ENCODE measurements at places on chromosomes 4 and X.

GRCh38 chr4:123423819-123424218 lies 27.2 kb downstream of the SPRY1 start:
- DNase-seq: no peak

GRCh38 chr4:16110661-16111290 lies 27.0 kb upstream of the PROM1 start:
- no peak for DNase-seq

DNA sequence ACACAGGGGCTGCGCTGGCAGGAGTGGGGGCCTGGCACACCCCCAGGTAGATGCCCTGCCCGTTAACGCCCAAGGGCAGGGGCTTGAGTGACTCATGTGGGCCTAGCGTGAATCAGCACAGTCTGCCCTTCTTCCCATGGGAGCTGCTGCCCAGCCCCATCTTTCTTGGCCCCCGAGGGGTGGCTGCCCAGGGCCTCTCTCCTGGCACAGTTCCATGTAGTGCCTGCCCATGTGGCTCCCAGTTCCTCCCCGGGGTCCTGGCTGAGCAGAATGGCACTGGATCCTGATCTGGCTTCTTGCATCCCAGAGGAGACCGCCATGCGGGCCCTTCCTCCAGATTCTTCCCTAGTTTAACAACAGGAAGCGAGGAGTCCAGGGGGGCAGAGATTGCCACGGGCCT lies 2.1 kb upstream of the AVPR2 start:
- DNase-seq: no peak

DNA sequence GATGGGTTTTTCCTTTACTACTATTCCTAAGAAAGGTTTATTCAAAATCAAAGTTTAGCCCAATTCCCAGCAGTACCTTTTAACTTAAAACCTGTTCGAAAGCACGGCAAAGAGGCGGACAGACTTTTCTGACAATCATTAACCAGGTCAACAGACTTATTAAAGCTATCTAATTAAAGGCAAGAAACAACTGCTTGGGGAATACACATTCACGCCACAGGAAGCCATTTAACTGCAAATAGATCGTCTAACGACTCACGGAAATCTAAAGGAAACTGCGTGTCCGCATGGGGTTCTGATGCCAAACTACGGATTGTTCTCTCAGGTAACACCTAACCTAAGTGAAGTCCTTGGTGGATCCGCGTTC lies 663 bp upstream of the USP53 start:
- no peak for DNase-seq

- DNase-seq: peak; percentile 35
Measured at GRCh38 chrX:70030301-70030767, 19.4 kb downstream of the AWAT2 start.

GRCh38 chrX:12065251-12065650 lies 73.0 kb upstream of the FRMPD4 start:
- no peak for DNase-seq

GRCh38 chr4:47490550-47490949 lies 5.5 kb downstream of the ATP10D start:
- DNase-seq: no peak

- no peak for DNase-seq
Measured at GRCh38 chrX:153511784-153512500, 5.5 kb upstream of the ATP2B3 start.

DNA sequence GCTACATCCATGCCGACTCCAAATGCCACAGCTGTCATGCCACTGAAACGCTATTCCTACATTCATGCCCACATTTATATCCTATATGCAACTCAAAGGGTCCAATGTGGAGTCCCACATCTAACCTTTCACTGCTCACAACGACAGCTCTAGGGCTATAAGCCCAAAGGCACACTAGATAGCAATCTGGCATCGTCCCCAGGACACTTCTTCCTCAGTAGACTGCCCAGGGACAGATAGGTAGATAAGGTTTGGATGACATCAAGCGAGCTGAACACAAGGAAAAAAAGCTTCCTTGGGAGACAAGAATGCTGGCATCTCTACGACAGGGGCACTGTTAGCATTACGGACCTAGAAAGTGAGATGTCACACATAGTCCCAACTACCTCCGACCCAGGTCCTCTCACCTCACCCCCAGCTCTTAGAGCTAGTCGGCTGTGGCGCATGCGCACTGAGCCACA lies 685 bp downstream of the RAB9B start:
- peak; percentile 90 for DNase-seq

DNA sequence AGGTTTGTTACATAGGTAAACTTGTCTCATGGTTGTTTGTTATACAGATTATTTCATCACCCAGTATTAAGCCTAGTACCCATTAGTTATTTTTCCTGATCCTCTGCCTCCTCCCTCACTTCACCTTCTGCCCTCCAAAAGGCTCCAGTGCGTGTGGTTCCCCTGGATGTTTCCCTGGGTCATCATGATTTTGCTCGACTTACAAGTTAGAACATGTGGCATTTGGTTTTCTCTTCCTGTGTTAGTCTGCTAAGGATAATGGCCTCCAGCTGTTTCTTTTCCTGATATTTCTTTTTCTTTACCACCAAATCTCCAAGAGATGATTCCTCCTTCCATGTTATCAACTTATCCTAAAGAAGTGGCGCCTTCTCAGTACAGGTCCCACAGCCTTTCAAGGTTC lies 543.1 kb upstream of the ADGRL3 start:
- no peak for DNase-seq

DNA sequence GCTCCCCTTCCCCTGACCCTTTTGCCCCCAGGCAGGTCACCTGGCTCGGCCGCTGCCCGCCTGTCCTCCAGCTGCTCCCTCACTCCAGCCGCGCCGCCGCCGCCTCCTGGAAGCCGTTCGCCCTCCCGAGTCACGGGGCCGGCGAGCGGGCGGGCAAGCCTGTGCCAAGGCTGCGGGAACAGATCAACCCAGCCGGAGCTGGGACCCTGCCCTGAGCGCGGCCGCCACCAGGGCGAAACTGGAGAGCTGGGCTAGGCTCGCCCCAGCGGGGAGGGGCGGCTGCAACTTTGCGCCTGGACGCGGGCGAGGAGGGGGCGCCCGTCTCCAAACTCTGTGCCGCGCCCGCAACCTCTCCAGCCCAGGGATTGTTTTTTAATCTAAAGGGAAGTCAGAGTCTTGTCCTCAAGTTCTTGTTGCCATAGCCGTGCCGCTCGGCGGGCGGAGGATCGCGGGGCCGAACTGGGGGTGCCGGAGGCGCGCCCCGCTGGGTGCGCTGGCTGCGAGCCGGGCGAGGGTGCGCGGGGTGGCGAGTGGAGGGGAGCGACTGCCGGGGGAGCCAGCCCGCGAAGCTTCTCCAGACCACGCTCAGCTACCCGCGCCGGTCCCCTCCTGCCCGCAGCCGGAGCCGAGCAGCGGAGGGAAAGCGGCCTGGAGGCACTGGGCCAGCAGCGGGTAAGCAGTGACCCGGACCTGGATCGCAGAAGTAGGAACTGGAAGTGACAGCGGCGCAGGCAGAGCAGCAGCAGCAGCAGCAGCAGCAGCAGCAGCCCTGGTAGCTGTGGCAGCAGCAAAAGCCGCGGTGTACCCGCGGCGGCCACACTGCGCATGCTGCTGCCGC lies 13.4 kb downstream of the ARHGEF6 start:
- peak; percentile 76 for DNase-seq

DNA sequence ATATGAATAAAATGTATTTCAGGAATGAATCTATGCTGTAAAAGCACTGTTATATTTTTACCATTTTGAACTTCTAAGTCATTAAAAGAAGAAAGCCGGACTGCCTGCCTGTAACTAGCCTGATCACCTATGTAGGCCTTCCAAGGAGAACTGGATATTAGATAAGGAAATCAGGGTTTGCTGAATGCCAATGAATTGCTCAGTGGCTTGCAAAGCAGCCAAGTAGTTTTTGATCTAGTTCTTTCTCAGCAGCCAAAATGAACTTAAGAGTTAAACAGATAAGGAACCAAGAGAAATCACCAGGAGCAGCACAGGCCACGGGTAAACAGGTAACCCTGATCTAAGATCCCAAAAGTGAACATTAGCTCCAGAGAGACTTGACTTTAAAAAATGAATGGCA lies 3.3 kb downstream of the ANXA5 start:
- DNase-seq: no peak

- DNase-seq: peak; percentile 72
Measured at GRCh38 chr4:3781997-3782930, 16.1 kb downstream of the ADRA2C start.

DNA sequence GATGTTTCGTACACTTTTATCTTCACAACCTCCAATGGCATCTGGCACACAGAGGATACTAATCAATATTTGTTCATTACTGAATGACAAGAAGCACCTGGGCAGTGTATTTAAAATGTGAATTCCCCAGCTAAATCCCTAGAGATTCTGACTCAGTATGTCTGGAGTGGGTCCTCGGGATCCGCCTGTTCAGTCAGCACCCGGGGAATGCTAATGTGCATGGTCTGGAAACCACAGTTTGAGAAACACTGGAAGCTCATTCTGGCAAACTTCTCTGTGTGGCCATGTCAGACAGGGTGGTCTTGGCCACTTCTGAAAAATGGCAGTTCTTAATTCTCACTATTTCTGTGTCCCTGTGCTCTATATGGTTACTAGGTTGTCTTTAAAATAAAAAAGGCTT lies 138.8 kb upstream of the VCX start:
- no peak for DNase-seq

- DNase-seq: no peak
Measured at GRCh38 chr4:146186596-146186995, 11.1 kb downstream of the LSM6 start.

DNA sequence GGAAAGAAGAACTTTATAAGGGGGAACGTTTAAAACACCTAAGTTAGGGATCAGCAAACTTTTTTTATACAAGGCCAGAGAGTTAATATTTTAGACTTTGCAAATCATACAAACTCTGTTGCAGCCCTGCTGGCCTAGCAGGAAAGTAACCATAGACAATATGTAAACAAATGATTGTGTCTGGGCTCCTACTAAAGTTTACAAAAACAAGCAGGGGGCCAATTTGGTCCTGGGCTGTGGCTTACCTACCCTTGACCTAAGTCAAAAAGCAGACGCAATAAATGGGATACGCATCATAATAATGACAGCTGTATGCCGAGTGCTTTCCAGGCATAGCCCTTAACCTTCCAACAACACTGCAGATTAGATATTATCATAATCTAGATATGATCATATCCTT lies 4.9 kb downstream of the TASL start:
- no peak for DNase-seq

- no peak for DNase-seq
Measured at GRCh38 chr4:41381384-41381783, 124.7 kb downstream of the UCHL1 start.

- DNase-seq: no peak
Measured at GRCh38 chrX:31464306-31464915, 392.6 kb upstream of the FTHL17 start.

GRCh38 chrX:18946157-18946556 lies 37.8 kb downstream of the PHKA2 start:
- no peak for DNase-seq

- DNase-seq: no peak
Measured at GRCh38 chrX:34657726-34658070, 613 bp upstream of the TMEM47 start.

DNA sequence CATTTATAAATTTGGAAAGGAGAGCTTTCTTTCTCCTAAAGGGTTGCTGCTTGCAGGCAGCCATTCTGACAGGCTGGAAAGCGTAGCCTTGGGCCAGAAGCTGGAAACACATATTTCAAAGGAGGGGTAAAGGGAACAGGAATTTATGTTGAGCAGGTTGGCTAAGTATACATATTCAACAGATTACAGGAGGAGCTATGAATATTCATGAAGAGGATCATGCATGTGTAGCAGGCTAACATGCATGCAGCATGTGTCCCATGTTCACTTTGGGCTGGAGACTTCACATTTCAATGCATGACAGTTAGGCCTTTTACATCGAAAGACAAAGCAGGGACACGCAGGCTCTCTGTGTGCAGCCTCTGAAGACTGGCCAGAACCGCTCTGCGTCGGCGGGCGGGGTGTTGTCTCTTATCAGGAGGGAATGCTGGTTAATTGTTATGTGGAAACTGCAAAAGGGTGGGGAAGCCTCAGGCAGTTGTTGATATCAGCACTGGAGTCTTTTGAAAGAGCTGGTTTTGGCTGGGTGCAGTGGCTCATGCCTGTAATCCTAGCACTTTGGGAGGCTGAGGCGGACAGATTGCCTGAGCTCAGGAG lies 31.5 kb downstream of the CASP3 start:
- DNase-seq: no peak

DNA sequence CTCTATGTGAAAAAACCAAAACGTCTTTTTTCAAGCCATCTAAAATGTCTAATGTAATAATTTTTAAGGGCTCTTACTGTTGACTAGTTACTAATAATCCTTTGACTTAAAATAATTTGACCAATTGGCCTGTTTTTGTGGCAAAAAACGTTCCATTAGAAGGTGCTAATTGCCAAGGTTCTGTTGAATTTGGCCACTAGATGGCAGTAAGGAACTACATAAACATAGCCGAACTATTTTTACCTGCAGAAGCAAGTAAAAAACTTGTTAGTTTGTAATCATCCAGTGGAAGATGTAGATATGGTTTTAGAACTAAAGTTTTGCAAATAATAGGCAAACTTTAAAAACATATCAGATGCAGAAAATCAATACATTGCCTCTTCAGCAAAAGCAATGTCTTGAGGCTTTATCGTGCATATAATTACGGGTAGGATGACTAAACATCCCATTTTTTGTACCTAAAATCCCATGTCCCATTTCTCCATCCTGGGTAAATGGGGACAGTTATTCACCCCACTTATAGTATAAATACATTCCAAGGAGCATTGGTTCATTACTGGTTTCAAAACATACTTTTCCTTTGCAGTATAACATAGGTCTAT lies 57.6 kb downstream of the PROM1 start:
- no peak for DNase-seq

GRCh38 chr4:159273141-159273438 lies 170.2 kb downstream of the RAPGEF2 start:
- DNase-seq: no peak

DNA sequence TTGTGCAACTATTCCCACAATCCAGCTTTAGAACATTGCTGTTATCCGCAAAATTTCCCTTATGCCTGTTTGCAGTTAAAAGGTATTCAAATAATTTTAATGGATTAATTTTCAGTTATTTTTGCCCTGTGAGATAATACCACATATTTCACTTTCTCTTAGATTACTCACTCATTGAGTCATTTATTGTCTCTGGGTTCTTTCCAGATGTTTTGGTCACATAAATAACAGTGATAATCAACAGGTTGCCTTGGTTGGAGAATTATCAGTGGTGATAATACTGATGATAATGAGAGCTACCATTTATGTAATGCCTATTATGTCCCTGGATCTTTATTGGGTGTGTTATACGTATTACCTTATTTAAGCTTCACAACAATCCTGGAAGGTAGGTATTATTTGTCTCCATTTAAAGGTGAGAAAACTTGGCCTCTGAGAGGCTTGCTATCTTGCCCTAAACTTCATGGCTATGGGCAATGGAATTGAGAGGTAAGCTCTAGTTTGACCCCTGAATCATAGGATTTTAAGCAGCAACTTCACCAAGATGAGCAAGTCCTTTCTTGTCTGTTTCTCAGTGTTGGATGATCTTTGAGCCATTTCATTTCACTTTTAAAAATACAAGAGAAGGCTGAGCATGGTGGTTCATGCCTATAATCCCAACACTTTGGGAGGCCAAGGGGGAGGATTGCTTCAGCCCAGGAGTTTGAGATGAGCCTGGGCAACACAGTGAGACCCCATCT lies 87.4 kb downstream of the KIT start:
- DNase-seq: no peak

- DNase-seq: peak; percentile 78
Measured at GRCh38 chr4:52076731-52077130, 25.6 kb downstream of the SPATA18 start.

GRCh38 chrX:10047631-10048030 lies 80.5 kb downstream of the CLDN34 start:
- no peak for DNase-seq

GRCh38 chr4:143986180-143986579 lies 33.0 kb downstream of the GYPB start:
- DNase-seq: no peak

GRCh38 chrX:150372280-150372679 lies 9.2 kb downstream of the MAMLD1 start:
- no peak for DNase-seq

All from upper lobe of left lung (tissue), 6 donors.